ENCODE measurements at places on chromosomes 11 and 22.

GRCh38 chr11:69129647-69130046 is 26.1 kb upstream of the SMIM38 start:
- ATAC-seq: no peak

DNA sequence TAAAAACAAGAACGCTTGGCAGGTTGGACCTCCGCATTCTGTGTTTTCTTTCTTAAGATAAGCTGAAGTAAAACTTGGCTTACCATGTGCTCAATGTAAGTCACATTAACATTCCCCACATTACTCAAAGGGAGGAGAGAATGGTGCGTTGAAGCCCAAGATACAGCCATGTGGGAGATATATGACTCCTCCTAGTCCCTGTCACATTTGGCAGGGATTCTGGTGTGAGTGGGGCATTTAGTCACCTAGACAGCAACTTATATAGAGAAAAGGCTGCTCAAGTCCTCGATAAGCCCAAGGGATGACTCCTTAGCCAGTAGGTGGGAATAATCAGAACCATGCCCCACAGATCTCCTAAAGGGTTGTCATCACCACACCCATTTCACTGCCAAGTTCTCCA is 4.6 kb downstream of the PRSS23 start:
- no peak for ATAC-seq

DNA sequence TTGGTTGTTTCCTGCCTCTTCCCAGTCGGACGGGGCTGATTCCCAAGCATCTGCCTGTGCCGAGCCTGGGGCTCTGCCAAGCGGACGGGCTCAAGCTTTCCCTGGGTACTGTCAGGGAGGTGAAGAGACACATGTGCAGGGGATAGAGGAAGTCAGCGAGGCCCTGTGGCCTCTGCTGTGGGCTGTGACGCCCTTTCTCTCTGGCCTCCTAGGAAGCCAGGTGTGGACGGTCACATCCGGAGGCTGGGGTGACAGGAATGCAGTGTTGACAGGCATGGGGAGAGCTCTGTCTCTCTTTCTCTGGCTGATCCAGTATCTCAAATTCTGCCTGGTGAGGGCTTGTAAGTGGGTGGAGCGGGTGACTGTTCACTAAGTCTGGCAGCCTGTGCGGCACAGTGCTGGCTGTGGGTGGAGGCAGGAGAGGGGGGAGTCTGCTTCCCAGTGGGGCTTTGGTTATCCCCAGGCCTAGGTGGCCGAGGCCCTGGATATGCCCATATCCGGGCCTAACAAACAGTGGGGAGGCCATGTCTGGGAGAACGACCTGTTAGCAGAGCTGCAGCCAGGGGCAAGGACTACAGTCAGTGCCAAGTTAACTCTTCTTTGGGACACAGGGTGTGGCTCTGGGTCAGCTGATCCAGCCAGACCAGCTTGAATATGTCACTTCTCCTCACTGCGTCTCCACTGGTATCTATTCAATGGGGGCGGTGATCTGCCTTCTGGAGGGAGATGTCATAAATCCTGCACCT is 1.9 kb downstream of the KCTD17 start:
- ATAC-seq: no peak

- ATAC-seq: no peak
Measured at GRCh38 chr11:12683874-12684273, 9.7 kb downstream of the TEAD1 start.

- no peak for ATAC-seq
Measured at GRCh38 chr11:16784097-16784496, 45.6 kb downstream of the C11orf58 start.

- ATAC-seq: no peak
Measured at GRCh38 chr22:20741634-20742581, 32.0 kb upstream of the SERPIND1 start.

DNA sequence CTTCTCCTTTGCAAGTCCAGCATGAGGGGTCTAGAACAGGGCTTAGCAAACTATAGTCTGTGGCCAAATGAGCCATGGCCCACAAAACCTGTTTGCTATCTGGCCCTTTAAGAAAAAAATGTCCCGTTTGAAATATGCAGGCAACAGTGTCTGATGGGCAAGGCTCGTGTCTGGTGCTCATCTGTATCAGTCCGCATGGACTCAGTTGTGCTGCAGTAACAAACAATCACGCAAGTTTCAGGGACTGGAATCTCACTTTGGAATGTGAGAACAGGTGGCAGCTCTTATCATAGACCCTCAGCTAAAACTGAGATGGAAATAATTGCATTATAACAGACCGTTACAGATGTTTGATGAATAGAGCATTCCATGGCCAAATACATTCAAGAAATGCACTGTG is 19.1 kb upstream of the PVALB start:
- ATAC-seq: no peak

GRCh38 chr11:108985945-108986279 is 321.0 kb downstream of the DDX10 start:
- ATAC-seq: no peak

DNA sequence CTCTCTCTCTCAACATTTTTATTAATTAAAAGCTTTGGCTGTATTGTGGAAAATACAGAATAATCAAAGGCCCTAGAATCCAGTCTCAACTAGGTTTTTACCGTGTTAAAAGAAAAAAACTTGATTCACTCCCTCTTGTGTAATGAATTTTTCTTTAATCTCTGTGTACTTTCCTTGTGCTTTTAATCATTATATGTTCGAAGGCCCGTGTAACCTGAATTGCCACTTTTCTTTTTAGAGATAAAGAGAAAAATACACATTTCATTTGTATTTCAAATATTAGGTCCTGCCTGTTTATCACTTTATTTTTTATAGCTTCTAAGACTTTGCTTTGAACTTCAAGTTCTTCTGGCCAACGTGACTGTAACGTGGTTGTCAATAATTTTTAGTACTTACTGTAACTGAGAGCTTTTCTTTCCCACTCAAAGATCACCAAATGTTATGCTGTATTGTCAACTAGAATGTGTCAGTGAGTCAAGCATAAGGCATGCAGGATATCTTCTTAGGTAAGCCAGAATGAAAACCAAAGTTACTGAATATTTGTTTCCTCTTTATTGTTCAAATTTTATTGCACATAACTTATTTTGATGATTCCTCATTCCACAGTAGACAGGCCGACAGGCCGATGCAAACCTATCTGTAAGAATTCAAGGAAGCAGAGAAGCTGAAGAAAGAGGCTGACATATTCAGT is 23.3 kb upstream of the FAR1 start:
- ATAC-seq: no peak

- ATAC-seq: no peak
Measured at GRCh38 chr11:116901211-116901610, 63.8 kb upstream of the APOA1 start.

- no peak for ATAC-seq
Measured at GRCh38 chr22:26658161-26658560, 773 bp downstream of the MIAT start.

DNA sequence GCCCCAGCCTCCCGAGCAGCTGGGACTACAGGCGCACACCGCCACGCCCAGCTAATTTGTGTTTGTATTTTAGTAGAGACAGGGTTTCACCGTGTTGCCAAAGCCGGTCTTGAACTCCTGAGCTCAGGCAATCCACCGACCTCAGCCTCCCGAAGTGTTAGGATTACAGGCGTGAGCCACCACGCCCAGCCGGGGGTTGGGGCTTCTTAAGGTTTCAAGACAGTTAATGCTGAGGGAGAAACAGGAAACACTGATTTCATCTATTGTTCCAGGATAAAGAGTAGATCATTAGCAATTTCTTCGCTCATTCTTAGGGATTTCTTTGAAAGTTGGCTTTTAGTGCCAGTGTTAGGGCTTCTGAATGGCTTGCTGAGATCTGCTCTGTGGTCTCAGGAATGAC is 21.2 kb upstream of the CLMP start:
- no peak for ATAC-seq
